ENCODE measurements at places on chromosomes 4 and X.

- no peak for DNase-seq
These were observed 454.7 kb downstream of the PPP4R3C start for GRCh38 chrX:27008486-27008885.

DNA sequence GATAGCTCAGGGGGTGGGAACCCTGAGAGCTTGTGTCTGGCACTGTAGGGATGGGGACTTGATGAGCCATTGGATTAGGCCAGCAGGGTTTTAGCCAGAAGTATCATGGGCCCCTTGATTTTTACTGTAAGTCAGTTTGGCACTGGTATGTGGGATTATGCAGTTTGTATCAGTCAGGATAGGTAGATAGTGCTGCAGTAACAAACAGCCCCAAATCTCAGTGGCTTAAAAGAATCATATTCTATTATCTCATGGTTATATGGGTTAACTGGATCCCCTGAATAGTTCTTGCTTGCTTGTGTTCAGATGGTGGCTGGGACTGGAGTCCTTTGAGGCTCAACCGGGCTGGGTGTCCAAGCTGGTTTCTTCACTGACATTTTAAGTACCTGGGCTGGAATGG, 56.5 kb downstream of the SORCS2 start:
- no peak for DNase-seq

DNA sequence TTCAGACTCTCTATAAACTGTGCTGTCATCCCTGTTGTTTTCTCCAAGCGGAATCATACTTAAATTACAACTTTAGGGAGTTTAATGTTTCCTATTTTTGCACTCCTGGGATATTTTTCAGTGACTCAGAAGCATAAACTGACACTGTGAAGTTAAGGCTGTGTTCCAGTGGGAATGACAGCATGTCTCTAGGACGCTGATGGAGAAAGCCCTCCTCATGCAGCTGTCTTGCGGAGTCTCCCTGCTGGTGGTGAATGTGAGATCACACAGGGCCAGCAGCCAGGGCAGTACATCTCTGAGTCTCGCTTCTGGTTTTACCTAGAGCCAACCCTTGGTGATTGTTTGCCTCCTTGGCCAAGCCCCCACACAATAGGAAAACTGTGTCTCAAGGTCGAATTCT, 53.3 kb downstream of the NFKB1 start:
- DNase-seq, result no peak

DNA sequence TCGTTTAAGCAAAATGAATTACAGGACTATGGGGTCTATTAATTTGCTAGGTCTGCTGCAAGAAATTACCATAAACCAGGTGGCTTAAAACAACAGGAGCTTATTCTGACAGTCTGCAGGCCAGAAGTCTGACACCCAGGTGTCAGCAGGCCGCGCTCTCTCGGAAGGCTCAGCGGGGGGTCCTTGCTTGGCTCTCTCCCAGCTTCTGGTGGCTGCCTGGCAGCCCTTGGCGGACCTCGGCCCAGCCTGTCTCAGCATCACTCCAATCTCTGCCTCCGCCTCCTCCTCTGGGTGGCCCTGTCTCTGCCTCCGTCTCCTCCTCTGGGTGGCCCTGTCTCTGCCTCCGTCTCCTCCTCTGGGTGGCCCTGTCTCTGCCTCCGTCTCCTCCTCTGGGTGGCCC, 580.5 kb upstream of the FAT1 start:
- DNase-seq, result no peak

DNA sequence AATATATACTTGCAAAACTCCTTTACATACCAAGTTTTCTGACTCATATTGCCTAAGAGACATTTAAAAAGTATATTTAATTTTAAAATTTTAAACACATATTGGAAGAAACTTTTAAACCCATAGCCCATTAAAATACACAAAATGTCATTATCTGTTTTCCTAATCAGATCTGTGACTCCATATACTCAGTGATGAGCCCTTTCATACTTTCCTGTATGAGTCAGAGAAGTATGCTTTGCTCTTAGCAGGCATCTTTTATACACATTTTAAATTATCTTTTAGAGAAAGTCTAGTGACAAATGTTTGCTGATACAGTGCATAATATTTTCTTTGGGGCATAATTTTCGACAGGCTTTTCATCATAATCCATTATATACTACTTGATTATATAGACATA, 26.4 kb downstream of the SPIN3 start:
- DNase-seq, result no peak

DNA sequence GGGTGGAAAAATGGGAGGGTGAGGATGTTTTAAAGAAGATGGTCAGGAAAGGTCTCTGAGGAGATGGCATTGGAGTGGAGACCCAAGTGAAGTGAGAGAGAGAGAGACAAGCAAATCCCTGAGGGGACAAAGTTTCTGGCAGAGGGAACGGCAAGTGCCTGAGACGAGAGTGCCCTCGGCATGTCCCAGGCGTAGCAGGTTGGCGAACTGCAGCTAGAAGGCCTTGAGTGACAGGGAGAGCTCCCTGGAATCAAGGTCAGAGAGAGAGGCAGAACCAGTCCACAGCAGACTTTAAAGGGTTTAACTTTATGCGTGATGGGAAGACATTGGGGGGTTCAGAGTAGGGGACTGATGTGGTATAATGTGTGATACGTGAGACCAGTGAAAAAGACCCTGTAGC, 150.2 kb upstream of the HAND2 start:
- no peak for DNase-seq

- no peak for DNase-seq
These were observed 43.3 kb upstream of the PDGFC start for GRCh38 chr4:157014621-157015591.

DNA sequence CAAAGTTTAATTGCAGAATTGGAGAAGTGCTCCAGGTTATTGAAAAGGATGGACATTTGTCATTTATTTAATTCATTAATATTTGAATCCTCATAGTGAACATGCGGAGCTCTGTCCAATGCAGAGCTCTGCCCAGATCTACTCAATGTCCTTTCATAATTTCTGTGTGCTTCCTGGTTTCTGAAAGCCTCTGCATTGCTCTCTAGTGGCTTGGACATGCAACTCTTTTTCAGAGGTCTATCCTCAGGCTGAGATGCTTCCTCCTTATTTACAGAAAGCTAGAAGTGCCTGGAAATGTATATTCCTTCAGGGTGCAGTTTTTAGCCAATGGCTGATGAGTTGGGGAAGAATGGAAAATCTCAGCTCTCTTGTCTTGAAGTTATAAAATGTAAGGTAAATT, 786.1 kb upstream of the AADAT start:
- DNase-seq, result no peak

GRCh38 chr4:31283679-31284078, 563.5 kb downstream of the PCDH7 start:
- no peak for DNase-seq

DNA sequence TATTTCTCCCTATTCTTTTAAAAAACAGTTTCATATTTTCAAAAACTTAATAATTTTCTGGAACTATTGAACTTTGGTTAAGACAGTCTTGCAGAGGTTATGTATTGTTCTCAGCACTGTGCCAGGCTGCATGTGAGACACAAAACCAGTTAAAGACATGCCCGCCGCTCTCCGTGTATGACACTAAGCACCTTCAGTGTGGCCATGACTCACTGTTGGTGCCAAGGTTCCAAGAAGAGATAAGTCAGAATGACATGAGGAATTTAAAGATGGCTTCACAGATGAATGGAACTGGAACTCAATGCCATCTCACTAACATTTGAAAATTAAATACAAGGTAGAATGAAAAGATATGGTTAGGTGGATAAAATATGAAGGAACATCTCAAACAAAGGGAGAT, 525.5 kb upstream of the ZFP42 start:
- DNase-seq, result no peak

- no peak for DNase-seq
These were observed at the start of gene DMD for GRCh38 chrX:33211356-33212260. Gene DMD, minus strand, starts transcription at chrX:33211549. Its CDS starts 237 bp downstream, at chrX:33211312.

- no peak for DNase-seq
These were observed 489.3 kb upstream of the DIPK2B start for GRCh38 chrX:45689971-45690370.

DNA sequence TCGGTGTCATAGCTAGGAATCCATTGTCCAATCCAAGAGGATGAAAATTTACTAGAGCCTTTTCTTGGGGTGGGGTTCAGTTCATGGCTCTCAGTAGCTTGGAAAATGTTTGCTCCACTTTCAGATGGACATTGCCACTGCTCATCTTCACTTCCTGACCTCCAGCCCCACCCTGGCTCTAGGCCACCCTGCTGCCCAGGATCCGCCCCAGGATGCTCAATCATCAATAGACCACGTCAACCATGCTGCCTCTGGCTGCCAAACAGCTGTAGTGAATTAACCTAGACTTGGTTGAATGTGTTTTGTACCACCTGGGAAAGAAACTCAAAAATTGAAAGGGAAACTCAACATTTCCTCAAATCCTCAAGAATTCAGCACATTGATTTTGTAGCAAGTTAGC, 37.2 kb upstream of the HSD17B10 start:
- DNase-seq, result no peak
